ENCODE measurements at places on chromosomes 1 and 21. TPM values are rescaled to one million over a fixed set of nuclear protein-coding genes. Genes with fewer than 3 reads are reported as not detected.

The DENND2C gene
- polyA plus RNA-seq = 4.0 TPM

The PEAR1 gene
- 22.3 TPM for polyA plus RNA-seq

The PGLYRP4 gene
- not detected for polyA plus RNA-seq

The PRRX1 gene
- polyA plus RNA-seq = 3.4 TPM

The CNR2 gene
- polyA plus RNA-seq = 0.14 TPM

The NUAK2 gene
- polyA plus RNA-seq = 8.6 TPM

The MSH4 gene
- 0.70 TPM for polyA plus RNA-seq

The TAL1 gene
- polyA plus RNA-seq = 4.5 TPM

The DNAJB4 gene
- 38.1 TPM for polyA plus RNA-seq

DNA sequence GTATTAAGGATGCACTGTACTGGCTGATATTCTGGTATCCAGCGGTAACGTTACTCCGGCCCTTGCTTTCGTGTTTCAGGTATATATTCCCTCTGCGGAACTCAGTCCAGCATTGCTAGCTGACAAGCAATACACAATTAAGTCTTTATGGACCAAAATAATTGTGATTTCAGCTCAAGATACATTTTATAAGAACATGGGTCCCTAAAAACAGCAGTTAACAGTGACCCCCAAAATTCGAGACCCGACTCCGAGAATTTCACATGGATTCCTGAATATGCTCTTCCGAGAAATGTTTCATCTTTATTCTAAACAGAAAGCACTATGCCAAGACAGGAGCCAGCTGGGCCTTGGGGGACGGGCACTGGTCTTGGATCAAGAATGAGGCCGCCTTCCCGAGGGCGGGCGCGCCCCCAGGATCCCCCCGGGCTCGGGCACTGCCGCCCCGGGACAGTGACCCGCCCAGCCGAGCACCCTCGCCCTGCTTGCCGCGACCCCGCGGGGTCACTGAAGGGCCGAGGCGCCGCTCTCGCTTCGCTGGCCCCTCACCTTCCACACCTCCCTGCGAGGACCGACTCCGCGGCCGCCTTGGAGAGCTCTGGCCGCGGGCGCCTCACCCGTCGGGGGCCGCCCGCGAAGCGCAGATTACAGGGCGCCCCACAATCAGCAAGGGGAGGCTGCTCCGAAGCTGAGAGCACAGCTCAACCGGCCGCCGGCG is 610 bp downstream of the SCYL3 start:
- peak; percentile 45 for DNase-seq

GRCh38 chr1:17071794-17072193 is 18.0 kb upstream of the SDHB start:
- DNase-seq = no peak

DNA sequence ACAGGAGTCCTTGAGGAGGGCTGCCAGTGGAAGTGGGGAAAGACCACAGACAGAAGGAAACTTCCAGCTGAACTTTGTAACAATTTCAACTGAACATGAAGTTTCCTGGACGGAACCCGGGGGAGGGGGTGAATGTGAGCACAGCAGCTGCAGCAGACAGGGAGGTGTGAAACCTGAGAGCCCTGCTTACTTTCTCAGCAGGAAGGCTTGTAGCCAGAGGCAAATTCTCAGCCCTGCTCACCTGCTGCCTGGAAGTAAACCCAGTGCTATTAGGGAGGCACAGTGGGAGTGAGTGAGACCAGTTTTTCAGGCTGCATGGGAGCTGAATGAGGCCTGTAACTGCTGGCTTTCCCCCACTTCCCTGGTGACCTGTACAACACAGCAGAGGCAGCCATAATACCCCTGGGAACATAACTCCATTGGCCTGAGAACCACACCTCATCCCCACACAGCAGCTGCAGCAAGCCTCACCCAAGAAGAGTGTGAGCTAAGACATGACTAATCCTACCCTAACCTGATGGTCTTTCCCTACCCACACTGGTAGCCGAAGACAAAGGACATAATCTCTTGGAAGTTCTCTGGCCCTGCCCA is 9.6 kb upstream of the SPRR2F start:
- peak; percentile 76 for DNase-seq

GRCh38 chr1:28813931-28814465 is 2.0 kb downstream of the OPRD1 start:
- DNase-seq = no peak

- DNase-seq = no peak
Measured at GRCh38 chr1:229319487-229319886, 23.4 kb downstream of the CCSAP start.

DNA sequence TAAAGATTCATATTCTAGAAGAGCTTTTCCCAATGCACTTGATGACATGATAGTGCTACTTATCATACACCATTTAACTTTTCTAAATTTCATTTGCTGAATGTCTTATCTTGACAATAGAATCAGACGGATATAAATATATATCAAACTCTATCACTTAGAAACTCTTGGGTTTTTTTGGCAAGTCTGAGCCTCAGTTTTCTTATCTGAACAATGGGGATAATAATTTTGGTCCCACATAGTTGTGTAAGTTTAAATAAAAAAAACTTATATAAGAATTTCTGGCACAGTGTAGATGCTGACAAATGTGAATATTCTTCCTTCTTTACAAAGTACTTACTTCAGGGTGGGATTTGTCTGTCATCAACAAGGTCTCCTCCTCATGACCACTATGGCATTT is 21.5 kb upstream of the LEPR start:
- DNase-seq = no peak

DNA sequence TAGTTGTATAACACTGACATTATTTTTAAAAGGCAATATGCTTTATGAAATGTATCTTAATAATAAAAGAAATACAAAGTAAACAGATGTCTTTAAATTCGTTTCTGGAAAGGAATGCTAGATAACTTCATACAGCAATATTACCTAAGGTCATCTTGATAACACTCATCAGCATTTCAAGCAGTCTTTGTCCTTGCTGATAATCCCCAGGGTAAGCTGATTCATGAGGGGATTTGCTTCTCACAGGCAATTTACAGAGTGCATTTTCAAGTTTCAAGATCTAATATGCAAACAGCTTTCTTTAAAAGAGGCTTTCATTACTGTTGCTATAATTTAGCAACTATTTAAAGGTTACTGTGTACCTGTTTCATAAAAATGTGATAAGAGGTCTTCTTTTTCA is 75.2 kb upstream of the NEK2 start:
- no peak for DNase-seq

DNA sequence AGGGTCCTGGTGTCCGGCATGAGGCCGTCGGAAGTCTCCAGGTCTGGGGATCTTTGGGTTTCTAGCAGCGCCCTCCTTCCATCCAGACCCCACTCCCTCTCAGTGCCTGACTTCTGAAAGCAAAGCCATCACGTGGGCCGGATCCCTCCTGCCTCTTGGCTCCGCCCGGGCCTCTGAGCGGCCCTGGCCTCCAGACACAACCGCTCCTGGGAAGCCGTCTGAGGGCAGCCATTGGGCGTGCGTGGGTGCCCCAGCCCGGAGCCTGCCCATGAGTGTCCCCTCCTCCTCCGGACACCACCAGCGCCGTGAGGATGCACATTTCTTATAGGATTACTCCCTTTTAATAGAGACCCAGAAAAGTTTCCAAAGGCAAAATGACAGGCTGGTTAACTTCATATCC is 137.0 kb upstream of the ARHGEF16 start:
- no peak for DNase-seq

DNA sequence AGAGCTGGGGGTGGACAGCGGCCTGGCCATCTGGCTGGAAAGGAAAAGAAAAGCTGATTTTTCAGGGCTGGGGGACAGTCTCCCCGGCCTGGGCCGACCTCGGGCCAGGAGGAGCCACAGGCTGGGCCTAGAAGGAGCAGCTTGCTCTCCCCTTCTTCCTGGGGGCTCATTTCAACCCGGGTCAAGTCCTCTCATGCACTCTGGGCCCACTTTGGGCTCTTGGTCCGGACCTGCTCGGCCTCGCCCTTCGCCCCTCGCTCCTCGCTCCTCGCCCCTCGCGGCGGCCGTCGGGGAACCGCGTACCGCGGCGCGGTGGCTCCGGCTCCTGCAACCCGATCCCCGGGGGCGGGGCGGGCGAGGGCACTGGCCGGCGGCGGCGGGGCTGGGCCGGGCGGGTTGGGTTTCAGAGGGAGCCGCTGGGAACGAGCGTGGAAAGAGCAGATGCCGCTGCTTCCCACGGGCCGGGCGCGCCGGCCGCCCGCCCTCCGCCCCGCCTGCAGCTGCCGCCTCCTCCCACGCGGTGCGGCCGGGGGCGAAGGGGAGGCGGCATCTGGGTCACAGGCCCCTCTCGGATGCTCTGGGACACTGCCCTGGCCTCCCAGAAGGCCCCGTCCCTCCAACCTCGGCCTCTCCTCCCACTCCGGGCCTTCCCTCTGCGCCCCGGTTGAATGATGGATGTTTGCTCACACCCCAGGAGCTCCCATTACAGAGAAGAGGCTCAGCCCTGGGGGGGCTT is 6.6 kb downstream of the HEYL start:
- peak; percentile 65 for DNase-seq

Data from renal pelvis (tissue), 12 donors.